HCT116 (cell line): ENCODE measurements at places on chromosomes 3 and 15.

- peak; percentile 68 for DNase-seq
These were observed 620 bp downstream of the ABHD5 start for GRCh38 chr3:43691120-43691995.

DNA sequence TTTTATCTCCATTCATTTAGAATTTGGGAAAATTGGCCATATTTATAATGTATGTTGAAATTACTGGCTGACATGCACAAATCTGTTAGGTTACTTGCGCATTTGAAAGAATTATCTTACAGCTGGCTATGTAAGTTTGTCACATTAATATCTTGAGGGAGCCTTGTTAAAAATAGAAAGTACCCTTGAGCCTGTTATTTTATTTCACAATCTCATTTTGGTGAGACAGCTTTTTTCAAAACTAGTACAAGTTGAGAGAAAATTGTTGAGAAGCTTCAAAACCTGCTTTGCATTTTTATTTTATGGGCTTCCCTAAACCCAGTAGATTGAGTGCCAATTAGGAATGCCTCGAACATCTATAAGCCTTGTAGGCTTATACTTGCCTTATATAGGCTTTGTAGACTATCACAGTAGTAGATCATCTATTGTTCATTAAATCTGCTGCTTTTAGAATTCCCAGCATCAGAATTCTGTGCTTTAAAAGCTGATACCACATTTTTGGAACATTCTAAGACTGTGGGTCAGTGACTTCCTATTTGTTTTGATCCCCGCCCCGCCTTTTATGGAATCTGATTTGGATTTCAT, 6.3 kb downstream of the IDH3A start:
- no peak for DNase-seq

GRCh38 chr3:121063628-121064027, 155.6 kb downstream of the STXBP5L start:
- no peak for DNase-seq

DNA sequence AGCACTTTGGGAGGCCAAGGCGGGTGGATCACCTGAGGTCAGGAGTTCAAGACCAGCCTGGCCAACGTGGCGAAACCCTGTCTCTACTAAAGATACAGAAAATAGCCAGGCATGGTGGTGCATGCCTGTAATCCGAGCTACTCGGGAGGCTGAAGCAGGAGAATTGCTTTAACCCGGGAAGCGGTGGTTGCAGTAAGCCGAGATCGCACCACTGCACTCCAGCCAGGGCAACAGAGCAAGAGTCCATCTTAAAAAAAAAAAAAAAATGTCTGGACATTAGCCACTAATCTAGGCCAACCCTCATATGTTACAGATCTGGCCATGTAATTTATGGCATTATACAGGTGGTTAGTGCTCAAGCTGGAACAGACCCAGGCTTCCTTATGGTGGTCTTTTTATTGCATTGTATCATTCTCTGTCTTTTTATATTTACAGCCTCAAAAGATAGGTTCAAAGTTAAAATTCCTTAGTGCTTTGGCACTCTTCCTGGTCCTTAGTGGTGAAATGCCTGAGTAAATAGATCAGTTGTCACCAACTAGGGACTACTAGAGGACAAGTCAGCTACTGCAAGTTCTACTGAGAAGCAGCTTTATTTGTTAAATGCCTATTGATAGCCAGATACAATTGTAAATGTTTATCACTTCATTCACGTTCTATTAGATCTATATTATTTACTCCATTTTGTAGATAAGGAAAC, 16.0 kb downstream of the STARD9 start:
- no peak for DNase-seq

DNA sequence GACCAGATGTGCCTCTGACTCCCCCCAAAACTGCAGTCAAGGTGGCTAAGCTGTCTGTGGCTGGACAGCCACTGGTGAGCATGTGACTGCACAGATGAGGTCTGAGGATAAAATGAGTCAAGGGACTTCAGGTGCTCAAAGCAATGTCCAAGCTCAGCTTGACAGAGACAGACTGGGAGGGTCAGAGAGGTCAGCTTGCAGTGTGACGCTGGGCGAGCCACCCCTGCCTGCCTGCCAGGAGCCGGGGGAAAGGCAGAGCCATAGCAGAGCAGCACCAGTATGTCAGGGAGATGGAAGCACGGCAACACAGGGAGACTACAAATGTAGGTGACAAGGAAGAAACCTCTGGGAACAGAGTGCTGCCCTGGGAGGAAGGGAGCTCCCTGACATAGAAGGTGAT, 399.4 kb downstream of the OCA2 start:
- DNase-seq = no peak

DNA sequence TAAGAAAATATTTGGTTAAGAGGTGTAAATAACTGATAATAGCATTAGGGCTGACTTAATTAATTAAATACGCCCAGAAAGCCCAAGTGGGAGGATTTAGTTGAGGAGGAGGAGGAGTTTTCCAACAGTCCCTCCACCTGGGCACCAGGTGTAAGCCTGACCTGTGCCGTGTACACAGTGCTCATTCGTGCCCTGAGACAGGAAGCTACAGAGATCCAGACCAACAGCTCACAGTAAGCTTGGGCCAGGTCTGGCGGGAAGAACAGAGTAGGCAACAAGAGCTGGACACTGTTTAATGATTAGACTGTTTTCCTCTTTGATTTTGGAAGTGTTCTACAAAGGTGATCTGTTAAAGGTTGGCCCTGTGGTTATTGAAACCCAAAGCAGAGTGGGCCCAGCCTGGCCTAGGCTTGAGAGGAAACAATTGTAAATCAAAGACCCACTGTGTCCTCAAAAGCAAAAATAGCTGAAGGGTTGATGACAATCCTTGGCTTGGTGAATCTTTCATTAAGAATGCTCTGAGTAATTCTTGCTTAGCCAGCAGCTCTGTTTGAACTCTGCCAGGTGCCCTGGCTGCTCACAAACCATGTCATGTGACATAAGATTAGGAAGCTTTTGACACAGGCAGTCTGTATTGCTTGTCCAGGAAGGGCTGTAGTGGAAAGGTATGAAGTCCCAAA, 13.8 kb downstream of the SQOR start:
- DNase-seq = peak; percentile 32

GRCh38 chr3:28847736-28848135, 433.1 kb upstream of the RBMS3 start:
- DNase-seq = no peak

- no peak for DNase-seq
These were observed 19.8 kb downstream of the TUBGCP4 start for GRCh38 chr15:43390723-43391122.

GRCh38 chr3:130728037-130728436, 18.6 kb downstream of the PIK3R4 start:
- DNase-seq = no peak

- DNase-seq = peak; percentile 16
These were observed 584 bp upstream of the XCR1 start for GRCh38 chr3:46027736-46028397.

DNA sequence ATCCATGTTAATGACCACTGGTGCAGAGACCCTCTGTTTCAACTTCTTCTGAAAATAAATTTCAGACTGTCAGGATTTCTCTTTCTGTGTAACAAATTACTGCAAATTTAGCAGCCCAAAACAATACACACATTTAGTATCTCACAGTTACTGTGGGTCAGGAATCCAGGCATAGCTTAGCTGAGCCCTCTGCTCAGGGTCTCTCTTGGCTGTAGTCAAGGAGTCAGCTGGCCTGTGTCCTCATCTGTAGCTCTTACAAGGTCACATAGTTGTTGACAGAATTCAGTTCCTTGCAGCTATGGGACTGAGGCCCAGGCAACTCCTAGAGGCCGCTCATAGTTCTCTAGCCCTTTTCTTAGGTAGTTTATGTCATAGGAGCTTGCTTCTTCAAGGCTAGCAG, 51.9 kb downstream of the NKIRAS1 start:
- DNase-seq = no peak
